ENCODE measurements at places on chromosomes 5 and 9.

GRCh38 chr9:130172161-130172857, at the start of gene NCS1:
NCS1 (plus strand) TSS chr9:130172404; CDS start chr9:130172664, 260 bp downstream.
- no peaks in the 10 kb centered on the region for H3K27me3 ChIP-seq
- peak; percentile 95 for DNase-seq
- H3K4me1 ChIP-seq, result peaks cover 20% of the 10 kb centered on the region
- H3K4me3 ChIP-seq, result peak within 1 kb of the TSS; percentile 54
- no peak within 1 kb of the TSS for H3K27ac ChIP-seq
- H3K36me3 ChIP-seq, result no peaks in the 10 kb centered on the region

DNA sequence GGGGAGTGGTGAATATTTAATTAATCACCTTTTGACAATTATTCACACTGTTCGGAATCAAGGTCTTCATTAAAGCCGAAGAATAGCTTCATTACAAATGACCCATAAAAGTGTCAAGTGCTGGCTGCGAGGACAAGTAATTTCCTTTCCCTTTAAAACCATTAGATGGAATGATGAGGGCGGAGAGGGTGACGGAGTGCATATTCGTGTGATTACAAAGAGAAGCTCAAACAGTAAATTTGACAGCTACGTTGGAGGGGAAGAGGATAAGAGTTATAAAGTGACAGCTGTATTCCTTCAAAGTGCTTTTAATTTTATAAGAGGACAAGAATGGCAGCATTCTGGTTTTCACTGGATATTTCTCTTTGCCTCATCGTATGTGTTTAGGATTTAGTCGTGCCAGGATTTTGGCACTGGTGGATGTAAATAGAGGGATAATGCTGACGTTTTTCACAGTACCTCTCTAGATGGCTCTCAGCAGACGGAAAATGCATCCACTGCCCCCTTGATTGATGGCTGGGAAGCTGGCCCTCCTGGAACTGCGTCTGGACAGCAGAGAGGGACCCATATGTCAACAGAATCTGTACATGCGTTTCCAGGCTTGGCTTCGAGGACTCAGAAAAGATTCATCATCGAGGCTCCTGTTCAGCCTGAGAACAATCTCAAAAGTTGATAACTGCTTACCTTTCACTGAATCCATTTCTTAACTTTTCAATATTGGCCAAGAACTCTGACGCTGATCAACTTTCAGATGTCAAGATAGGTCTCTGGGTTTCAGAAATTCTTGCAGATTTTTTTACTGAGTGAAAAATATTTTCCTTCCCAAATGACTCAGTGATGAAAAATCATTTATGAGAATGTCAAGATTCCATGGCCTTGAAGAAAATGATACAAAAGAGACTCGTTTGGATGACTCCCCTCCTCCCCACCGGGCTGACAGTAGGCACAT, 50.4 kb upstream of the IRX2 start:
- H3K27me3 ChIP-seq, result no peaks in the 10 kb centered on the region
- no peaks in the 10 kb centered on the region for H3K36me3 ChIP-seq
- no peak overlapping the region for H3K4me3 ChIP-seq

DNA sequence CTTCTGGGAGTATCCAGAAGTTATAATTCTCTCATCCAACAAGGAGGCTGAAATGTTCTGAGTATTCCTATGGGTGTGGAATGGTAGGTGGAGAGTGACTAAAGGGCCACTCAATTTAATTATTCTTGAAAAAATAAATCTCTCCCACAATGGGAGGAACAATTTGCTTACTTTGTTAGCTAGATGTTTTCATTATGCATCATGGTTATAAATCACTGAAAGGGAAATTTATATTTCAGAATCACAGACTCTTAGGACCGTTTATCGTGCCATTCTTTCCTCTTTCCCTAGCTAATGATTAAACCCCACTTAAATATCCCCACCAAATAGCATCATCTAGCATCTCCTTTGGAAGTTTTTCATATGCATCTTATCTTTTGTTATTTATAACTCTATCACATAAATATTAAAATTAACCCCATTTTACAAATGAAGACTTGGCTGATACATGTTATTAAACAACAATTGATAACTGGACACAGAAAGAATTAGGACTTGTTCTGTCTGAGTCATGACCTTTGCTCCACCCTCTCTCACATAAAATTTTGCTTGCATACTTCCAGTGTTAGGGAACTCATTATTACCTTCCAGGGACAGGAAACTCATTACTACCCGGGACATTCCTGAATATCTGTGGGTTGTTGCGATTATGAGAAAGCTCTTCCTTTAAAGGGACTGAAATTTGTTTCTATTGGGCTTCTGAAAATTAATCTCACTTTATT, 94.9 kb upstream of the NMUR2 start:
- no peaks in the 10 kb centered on the region for H3K4me1 ChIP-seq
- no peak overlapping the region for H3K27ac ChIP-seq
- H3K27me3 ChIP-seq, result no peaks in the 10 kb centered on the region
- DNase-seq, result no peak
- no peak overlapping the region for H3K4me3 ChIP-seq

GRCh38 chr9:137410891-137411249, 12.1 kb downstream of the EXD3 start:
- no peaks in the 10 kb centered on the region for H3K27me3 ChIP-seq
- H3K4me1 ChIP-seq, result peaks cover 35% of the 10 kb centered on the region
- peak overlapping the region; percentile 87 for H3K27ac ChIP-seq

DNA sequence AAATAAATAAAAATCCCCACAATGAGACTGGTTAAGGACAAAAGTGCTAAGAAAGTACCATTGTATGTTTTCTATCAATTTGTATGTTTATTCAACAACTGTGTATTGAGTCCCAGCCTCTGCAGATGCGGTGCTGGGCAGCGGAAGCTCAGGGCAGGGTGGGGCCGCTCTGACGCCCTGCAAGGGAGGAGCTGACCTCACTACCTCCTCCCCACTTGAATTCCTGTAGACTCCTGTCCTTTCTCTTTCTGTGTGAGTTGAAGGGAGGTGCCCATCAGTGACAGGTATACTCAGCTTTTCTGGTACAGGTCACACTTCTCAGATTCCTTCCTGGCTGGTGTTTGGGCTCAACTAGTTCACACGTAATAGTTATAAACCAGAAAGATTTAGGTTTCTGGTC, 27.0 kb downstream of the ANGPTL2 start:
- DNase-seq, result no peak
- no peak overlapping the region for H3K27ac ChIP-seq
- peaks cover 16% of the 10 kb centered on the region for H3K36me3 ChIP-seq
